DMS153 (cell line): ENCODE measurements at places on chromosomes 5 and 9.
A peak's percentile ranks its signal among the peaks of the same experiment; 100 is the strongest.

DNA sequence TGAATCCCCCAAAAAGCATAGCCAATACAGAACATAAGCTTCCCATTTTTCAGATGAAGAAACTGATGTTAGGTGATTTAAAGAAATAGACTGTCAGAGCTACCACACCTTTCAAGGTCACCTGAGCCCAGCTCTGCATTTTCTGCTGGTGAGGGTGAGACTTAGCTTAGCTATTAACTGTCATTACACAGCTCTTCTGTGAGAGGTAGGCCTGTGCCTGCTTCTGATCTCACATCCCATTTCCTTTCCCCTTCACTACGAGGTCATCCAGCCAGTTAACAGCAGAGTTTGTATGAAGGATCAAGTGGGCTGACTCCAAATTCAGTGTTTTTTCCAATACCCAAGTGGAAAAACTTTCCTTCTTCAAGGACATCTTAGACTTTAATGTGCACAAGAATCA is 528.6 kb upstream of the CLINT1 start:
- no peak for DNase-seq

DNA sequence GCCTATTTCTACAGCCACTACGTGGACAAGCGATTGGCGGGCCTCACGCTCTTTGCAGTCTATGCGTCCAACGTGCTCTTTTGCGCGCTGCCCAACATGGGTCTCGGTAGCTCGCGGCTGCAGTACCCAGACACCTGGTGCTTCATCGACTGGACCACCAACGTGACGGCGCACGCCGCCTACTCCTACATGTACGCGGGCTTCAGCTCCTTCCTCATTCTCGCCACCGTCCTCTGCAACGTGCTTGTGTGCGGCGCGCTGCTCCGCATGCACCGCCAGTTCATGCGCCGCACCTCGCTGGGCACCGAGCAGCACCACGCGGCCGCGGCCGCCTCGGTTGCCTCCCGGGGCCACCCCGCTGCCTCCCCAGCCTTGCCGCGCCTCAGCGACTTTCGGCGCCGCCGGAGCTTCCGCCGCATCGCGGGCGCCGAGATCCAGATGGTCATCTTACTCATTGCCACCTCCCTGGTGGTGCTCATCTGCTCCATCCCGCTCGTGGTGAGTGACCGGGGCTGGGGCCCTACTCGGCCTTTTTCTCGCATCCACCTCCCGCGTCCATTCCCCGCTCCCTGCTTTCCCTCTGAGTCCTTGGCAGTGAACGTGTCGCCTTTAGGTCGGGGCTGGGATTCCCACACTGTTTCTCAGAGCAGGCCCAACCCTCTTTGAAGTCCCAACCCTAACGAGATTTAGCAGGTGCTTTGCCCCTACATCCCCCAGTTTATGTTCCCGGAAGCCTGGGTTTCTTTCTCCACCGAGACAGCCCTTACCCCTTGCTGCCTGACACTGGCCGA is 1.8 kb downstream of the PTGER4 start:
- no peak for DNase-seq

- DNase-seq, result no peak
Measured at GRCh38 chr9:136095070-136096058, at the start of gene NACC2. Gene NACC2, minus strand, starts transcription at chr9:136095289. Its CDS starts 44,768 bp downstream, at chr9:136050521.

DNA sequence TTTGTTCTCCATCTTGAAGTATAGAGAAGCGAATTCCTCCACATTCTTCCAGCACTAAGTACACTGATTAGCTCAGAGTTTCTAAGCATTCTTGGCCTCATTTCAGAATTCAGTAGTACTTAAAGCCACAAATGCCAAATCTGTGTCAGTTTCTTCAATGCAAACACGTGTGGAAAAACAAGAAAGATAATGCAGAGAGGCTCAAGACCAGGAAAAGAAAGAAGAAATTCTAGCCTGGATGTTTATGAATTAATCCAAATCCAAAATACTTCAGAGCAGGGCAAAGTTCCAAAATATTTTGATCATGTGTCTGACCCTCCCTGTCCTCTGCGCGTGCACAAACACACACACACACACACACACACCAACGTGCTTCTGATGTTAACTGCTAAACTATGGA is 457.6 kb downstream of the SLCO4C1 start:
- DNase-seq, result no peak

- no peak for DNase-seq
Measured at GRCh38 chr5:107415762-107416161, 255.0 kb downstream of the EFNA5 start.

GRCh38 chr9:70073193-70073592 is 29.5 kb downstream of the MAMDC2 start:
- DNase-seq, result no peak

DNA sequence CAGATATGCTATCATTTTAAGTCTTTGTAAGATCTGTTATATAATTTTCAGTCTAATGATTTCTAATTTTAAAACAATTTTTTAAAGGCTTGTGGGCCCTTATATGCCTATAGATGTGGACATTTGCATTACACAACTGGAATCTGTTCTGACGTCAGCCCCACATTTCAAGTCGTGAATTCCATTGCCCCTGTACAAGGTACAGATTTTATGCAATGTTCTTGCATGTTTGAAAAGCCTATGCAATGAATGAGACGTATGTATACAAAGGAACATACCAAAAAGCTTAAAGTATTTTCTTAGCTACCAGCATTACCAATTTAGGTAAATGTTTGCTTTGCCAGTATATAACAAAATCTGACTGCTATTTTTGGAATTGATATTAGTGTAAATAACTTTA is 77.2 kb downstream of the ITGA1 start:
- DNase-seq, result no peak

DNA sequence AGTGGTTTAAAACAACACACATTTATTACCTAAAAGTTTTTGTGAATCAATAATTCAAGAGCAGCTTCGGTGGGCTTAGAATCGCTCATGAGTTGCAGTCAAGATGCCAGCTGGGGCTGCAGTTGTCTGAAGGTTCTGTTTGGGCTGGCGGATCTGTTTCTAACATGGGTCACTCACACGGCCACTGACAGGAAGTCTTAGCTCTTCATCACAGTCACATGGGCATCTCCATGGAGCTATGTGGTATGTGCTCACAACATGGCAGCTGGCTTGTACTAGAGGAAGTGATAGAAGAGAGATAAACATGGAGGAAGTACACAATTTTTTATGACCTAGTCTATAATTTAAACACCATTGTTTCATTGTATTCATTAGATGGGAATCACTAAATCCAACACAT is 11.2 kb downstream of the KLHL9 start:
- DNase-seq, result no peak

- no peak for DNase-seq
Measured at GRCh38 chr9:36037549-36038122, 923 bp downstream of the RECK start.

DNA sequence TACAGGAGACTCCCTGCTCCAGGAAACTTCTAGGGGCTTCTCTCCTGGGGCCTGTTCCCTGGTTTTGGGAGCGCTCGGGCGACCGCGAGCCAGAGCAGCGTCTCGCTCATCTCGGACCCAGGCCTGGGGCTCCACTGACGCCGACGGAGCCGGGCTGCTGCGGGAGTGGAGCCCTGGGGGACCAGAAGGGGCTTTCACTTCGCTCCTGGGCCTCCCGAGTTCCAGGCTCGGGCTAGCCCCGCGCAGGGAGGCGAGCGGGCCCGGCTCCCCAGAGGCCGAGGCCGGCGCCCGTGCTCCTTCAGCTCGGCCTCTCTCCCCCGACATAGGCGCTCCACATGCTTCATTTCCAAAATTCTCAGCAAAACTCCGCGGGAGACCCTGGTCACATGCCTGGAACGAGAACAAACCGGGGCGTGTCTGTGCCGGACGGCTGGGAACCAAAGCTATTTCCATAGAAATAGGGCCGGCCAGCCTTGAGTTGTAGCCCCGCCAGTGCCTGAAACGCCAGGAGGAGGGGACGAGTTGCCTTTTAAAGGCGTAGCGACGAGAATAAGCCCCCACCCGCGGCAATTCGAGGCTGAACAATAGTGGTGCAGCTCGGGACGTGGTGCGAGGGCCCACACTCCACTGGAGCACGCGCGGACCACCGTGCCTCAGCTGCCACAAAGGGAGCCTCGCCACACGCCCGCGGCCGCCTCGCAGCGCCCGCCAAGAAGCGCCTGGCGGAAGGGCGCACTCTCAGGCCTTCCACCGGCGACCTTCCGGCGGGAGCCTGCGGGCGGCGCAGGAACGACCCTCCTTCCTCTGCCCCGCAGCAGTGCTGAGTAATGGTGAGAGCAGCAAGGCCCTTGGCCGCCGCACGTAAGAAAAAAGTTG is 1.1 kb upstream of the G3BP1 start:
- peak; percentile 63 for DNase-seq

GRCh38 chr5:34731435-34732232 is 75.5 kb downstream of the RAI14 start:
- DNase-seq, result no peak

GRCh38 chr9:129221233-129221632 is 43.2 kb upstream of the IER5L start:
- no peak for DNase-seq

- DNase-seq, result no peak
Measured at GRCh38 chr9:122158202-122158601, 1.4 kb downstream of the NDUFA8 start.

- DNase-seq, result no peak
Measured at GRCh38 chr9:127095411-127095810, 27.0 kb downstream of the ANGPTL2 start.

- no peak for DNase-seq
Measured at GRCh38 chr5:180860273-180860886, 696 bp downstream of the ZFP62 start.

GRCh38 chr5:152100462-152100861 is 175.8 kb upstream of the GLRA1 start:
- DNase-seq, result no peak
